ENCODE measurements at places on chromosomes 16 and 17.
A peak's percentile ranks its signal among the peaks of the same experiment; 100 is the strongest.

DNA sequence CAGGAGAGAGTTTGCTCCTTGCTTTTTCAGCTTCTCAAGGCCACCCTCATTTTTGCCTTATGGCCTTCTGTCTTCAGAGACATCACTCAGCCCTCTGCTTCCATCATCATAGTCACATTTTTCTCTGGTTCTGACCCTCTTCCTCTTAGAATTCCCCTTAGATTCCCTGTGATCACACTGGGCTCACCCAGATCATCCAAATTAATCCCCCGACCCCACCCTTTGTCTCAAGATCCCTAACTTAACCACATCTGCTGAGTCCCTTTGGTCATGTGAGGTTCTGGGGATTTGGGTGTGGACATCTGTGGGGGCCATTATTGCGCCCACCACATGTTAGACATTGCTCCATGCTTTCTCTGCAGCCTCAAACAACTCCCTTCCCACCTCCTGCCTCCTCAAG, 323.4 kb downstream of the CPPED1 start:
- no peak for DNase-seq

DNA sequence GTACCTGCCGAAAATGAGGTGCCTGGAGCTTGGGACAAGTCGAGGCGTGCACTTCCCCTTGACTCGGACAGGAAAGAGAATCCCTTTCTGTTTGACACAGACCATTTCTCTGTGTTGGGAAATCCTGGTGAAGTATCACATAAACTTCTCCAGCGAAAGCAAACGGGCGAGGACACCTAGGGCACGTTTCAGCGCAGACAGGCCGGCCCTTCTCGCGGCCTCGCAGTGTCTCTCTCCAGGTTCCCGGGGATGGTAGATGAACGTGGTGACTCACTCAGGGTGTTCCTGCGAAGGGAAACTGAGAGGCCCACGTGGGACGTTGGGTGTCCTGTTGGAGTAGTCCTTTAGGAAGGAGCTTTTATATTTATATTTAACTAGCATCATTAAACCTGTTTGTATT, 36.3 kb upstream of the ZNF750 start:
- no peak for DNase-seq

GRCh38 chr17:6028294-6028693, 41.9 kb upstream of the WSCD1 start:
- DNase-seq, result no peak

- DNase-seq, result no peak
These were observed 29.5 kb upstream of the ZNF469 start for GRCh38 chr16:88353232-88353631.

- no peak for DNase-seq
These were observed 532.8 kb upstream of the SALL1 start for GRCh38 chr16:51683882-51684281.

- DNase-seq, result peak; percentile 52
These were observed 979 bp downstream of the ABHD15 start for GRCh38 chr17:29565643-29566472.

DNA sequence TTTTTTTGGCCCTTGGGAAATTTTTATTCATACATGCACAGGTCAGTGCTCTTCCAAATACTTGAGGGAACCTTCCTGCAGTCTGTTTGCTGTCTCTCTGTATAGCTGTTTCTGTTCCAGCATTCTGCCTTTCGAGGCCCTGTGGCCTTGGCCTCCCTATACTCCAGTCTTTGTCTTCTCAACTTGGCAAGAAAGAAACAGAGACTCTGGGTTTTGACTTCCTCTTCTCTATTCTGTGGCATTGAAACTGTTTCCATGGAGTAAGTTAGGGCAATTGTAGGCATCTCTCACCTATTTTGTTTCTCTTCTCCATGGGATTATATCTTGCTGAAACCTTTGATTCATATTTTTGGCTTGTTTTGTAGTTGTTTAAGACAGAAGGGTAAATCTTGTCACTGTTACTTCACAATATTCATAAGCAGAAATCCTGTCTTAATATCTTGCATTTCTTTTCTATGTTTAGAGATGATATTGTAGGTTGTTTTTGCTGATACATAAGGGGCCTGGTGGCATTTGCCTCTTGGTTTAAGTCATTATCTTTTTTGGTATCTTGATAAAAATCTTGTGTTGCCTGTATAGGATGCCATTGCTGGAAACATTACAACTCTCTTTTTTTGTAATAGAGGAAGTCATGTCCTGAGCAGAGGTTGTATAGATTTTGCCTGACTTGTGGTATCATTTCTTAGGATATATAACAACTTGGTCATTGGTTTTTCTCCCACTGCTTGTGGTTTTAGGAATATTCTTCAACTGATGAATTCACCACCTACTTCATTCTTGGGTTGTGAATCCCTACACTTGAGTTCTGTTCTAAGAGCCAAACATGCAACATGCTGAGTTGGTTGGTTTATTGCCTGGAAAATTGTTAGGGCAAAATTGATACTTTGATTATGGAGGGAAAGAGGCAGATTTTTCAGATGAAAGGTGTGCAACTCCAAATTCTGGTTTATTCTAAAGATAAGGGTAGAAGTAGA, 168.6 kb downstream of the FTO start:
- DNase-seq, result no peak

DNA sequence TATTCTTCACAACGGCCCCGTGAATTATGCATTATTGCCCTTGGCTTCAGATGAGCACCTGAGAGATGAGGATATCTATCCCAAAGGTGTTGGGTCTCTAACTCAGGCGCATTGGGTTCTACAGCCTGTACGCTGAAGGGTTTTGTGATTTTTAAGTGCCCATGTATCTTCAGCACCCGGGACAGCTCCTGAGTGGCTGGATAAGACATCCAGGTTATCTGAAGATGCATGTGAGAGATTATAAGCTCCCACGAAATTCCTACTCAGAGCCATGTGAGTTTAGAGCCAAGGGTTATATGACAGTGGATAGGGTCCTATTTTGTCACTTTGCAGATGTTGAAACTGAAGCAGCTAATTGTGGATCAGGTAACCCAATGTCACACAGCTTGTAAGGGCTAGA, 612.3 kb upstream of the EEF2KMT start:
- no peak for DNase-seq

- DNase-seq, result no peak
These were observed at the start of gene MT1A for GRCh38 chr16:56637814-56638750. Gene MT1A (plus strand): TSS chr16:56638666. CDS start chr16:56638739, 73 bp downstream.

DNA sequence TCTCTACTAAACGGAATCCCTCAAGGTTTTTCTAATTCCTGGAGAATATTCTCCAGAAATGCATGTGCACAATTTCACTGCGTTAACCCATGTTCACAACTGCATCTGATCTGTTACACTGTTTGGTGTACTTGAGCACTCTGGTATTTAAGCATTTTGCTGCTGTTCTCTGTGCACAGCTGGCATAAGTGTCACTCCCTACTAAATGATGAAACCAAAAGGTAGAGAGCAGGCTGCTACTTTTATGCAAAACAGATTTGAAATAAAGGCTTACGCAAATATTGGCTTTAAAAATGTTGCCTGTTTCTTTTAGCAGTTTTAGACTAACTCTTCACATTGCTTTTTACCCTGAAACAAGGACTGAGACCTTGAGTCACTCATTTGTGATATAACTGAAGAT, 41.7 kb downstream of the ESRP2 start:
- DNase-seq, result no peak

GRCh38 chr16:9370061-9370491, 278.6 kb downstream of the HAPSTR1 start:
- no peak for DNase-seq

DNA sequence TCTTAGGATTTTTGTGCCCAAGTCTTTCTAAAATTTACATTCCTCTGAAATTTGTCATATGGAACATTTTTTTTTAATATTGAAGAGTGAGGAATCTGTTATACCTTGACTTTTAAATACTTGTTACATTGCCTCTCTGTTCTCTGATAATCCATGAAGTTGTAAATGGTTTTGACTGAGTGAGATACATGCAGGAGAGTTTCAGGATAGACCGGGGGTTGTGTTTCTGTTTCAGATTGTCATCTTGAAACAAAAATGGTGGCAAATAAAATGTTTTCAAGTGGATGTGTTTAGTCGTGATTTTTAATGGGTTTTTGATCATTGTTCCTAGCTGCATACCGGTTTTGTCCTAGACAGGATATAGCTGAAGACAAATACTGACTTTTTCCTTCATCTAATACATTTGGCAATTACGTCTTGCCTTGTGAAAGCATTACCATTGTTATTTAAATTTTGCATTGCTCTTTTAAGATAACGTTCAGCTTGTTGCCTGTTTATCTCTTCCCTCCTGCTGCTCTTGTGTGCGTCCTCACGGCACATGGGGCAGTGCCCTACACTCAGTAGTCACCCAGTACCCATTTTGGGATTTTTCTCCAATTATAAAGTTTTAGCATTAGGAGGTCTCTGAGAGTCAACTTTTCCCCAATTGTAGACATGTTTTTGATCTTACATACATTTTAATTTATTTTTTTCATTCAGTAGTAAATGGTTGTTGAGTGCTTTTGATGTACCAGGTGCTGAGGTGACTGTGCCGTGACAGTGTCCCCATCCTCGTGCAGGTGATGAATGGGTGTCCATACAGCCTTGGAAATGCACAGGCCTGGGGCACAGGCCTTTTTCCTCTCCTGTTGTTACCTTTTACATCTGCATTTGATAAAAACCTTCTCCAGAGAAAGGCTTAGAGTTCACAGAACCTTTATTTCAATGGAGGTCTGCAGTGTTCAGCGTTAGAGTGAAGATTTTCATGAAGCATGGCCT, 169.9 kb downstream of the MSI2 start:
- DNase-seq, result no peak

GRCh38 chr16:14071576-14072271, 605 bp downstream of the MRTFB start:
- no peak for DNase-seq

DNA sequence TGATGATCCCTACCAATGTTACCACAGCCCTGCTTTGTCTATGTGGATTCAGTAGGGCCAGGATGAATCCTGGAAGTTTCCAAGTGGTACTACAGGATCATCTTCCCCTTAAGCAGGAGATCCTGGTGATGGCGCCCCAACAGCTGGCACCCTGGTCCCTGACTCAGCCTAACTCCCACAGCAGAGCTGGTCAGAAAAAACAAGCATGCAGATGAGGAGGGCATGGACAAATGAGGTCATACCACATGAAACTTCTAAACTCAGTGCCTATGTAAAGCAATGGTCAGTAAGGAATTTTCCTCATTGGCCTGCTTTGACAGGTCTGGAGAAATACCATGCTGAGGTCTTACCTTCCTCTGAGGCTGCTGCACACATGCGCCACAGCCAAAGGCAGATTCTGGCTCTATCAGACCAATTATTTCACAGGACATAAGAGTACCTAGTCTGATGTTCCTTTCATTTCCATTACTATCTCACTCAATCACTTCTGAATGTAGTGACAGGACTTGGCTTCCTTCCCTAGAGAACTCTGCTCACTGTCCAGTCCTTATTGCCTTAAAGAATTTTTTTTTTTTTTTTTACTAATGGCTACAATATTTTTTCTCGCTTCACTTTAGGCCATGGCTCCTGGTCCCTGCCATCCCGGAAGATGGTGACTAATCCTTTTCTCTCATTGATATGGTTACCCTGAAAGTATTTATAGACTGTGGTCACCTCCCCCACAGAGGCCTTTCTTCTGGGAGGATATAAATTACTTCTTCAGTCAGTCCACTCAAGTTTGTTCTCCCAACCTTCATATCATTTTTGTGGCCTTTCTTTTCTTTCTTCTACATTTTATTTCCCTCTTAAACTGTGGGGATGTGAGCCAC, 525.2 kb upstream of the PSMD7 start:
- no peak for DNase-seq

- no peak for DNase-seq
These were observed 7.3 kb downstream of the TADA2A start for GRCh38 chr17:37413875-37414519.

DNA sequence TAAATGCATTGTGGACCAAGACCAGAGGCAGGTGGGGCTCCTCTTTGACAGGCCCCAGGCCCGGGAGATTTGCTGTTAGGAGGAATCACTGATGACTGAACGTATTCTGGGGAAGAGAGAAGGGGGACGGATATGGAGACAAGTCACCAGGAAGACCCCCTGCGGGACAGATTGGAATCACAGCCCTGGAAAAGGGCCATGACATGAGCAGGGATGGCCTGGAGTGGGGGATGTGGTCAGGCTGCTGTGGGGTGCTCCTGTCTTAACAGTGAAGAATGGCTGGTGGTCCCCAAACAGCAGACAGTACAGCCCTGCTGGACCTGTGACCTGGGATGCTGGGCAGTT, 23.7 kb upstream of the MGAT5B start:
- DNase-seq, result no peak

- no peak for DNase-seq
These were observed 527 bp upstream of the UBE2Z start for GRCh38 chr17:48907713-48908046.

DNA sequence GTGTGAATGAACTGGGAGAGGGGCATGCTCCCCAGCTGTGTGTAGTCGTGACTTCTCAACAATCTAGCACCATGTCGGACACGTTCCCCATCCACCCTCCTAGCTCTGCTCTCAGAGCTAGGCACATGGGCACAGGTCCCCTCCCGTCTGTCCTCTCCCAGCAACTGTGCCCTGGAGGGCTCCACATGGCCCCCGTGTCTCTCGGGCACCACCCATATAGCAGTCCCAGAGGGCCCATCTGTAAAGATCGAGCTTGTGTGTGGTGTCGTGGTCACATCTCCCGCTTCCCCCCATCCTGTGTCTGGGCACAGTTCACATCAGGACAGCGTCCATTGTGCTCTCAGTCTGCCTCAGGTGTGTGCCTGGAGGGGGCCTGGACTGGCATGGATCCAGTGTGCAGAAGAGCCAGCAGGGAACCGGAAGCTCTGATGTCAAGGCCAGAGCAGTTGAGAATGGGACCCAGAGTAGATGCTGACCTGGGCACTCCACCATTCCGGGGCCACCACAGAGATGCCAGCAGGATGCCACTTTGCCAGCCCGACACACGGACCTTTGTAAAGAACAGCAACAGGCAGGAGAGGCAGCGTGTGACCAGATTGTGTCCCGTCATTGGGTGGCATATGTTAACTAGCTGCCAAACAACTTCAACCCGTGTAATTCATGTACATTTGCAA, 55.7 kb downstream of the MARF1 start:
- no peak for DNase-seq

DNA sequence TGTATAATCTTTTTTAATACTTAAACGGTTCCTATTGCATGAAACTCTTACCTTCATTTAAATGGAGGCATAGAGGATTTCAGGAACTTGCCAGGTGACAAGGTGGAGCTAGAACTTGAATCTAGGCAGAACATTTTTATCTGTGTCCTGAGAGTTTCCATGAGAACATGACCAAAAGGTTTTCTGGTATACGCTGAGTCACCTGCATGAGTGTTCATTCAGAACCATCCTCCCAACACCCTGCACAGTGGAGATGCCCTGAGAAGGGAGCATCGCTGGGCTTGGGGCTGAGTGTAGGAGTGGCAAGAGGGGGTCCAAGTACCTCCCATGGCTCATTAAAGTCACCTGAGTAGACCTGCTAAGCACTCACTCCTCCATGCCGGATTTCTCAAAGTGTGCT, 169.7 kb upstream of the CACNG5 start:
- DNase-seq, result no peak

- no peak for DNase-seq
These were observed 3.2 kb upstream of the GP1BA start for GRCh38 chr17:4928881-4929280.

- peak; percentile 54 for DNase-seq
These were observed 544 bp downstream of the CYB561 start for GRCh38 chr17:63445571-63445953.

GRCh38 chr16:58940609-58941008, 206.5 kb upstream of the GOT2 start:
- no peak for DNase-seq

GRCh38 chr16:81469710-81470535, 25.3 kb downstream of the CMIP start:
- peak; percentile 65 for DNase-seq

- DNase-seq, result no peak
These were observed 227.3 kb downstream of the COPRS start for GRCh38 chr17:31631766-31632165.

All from GM12892 (cell line).